DMS153 (cell line): ENCODE measurements at places on chromosomes 13 and 19.

- no peak for DNase-seq
These were observed 24.7 kb upstream of the SPATA13 start for GRCh38 chr13:24135674-24136300.

GRCh38 chr19:48659768-48660167 is 13.0 kb downstream of the NTN5 start:
- DNase-seq, result peak; percentile 57

GRCh38 chr13:75544681-75545330 is 4.8 kb upstream of the UCHL3 start:
- DNase-seq, result no peak

DNA sequence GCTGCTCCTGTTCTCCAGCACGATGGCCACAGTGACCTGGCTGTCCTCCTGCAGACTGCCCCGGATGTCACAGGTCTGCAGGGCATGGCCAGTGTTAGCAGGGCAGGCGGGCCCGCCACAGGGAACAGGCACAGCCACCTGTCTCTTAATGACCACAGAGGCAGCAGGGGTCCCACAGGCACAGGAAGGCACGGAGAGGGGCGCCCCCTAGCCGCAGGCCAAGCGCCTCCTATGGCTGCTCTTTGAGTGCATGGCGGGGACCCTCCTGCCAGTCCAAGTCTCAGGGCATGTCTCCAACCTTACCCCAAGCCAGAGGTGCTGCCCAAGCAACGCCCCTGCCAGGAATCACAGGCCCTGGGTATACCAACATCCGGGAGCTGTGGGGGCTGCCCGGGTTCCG is 14.1 kb downstream of the IZUMO4 start:
- no peak for DNase-seq

GRCh38 chr13:112894673-112895481 is 74.1 kb upstream of the MCF2L start:
- no peak for DNase-seq

DNA sequence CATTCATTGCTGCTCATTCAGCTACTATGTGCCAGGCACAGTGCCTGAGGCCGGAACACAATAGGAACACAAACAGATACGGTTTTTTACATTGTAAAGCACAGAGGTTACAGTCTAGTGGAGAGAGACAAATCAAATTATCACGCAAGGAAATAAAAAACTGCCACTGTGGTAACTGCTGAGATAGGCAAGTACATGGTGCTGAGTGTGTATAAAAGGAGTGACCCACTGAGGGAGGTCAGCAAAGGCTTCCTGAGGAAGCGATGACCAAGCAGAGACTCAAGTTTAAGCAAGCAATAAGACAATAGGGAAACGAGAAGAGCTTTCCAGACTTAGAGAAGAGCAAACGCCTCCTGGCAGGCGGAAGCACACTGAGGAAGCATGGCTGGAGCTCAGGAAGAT is 56.4 kb downstream of the NUFIP1 start:
- no peak for DNase-seq

GRCh38 chr13:84563611-84564010 is 681.3 kb upstream of the SLITRK1 start:
- peak; percentile 89 for DNase-seq

GRCh38 chr19:3745363-3746045 is 16.0 kb downstream of the APBA3 start:
- no peak for DNase-seq

DNA sequence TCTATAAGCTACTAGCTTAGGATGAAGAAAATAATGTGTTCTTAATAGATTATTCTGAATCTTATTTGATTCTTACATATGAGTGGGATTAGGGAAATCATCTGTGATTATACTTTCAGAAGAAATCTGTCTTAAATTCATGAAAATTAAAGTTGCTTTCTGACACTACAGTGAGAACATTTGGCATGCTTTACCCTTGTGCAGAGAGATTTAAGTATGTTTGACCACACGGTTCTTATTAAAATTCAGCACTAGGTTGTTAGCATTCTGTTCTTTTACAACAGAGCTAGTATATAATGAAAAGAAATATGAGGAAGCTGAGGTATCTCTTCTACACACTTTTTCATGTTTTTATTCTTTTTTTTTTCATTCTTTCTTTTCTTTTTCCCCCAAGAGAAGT is 2723.9 kb downstream of the PCDH9 start:
- DNase-seq, result no peak

GRCh38 chr13:41199526-41199925 is 5.2 kb upstream of the KBTBD7 start:
- DNase-seq, result no peak

DNA sequence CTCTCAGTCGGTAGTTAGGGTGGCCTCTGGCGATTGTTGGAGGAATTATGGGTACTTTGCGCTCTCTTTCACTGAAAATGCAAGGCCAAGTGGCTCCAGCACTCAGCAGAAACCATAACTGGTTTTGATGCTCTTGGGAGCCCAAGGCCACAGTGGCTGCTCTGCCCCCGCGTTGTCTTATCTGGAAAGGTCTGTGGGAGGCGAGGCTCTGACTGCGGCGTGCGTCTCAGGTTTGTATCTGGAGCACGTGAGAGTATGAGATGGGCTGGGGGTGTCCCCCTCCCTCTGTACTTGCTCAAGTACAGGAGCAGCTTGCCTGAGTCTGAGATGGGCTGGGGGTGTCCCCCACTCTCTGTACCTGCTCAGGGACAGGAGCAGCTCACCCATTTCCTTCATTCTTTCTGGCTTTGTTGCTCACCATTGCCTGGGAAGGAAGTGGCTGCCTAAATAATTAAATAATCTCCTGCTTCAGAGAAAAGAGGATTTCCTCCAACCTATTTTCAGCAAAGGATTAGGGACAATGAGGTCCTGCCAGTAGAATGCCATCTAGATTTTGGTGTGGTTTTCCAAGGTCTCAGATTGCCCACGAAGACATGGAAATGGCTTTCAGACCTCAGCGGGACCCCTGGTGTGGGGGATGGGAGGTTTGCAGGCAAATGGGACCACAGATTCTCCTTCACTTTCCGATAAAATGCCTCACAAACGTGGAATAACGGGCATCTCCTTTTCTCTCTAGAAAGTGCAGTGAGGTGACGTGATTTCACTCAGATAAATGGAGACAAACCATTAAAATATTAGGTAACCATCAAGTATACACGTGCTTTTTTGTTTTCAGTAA is 14.7 kb downstream of the ATP11A start:
- no peak for DNase-seq

DNA sequence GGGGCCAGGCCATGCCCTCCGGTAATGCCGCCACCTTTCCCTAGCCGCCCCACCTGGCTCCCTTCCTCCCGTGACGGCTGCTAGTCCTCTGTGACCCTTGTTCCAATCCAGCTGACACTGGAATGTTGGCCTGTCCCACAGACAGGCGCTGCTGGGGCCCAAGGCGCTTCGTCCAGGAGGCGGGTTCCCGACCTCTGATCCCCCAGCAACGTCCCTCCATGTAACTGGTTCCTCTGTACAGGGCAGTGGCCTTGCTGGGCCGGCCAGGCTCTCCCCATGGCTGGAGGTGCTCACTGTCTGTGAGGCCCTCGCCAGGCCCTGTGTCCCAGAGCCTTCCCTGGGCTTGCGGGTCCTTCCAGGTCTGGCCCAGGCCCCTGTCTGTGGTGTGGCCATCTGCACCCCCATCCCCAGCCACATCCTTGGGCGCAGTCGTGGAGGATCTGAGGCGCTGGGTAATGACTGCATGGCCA is 6.8 kb upstream of the GRIN3B start:
- DNase-seq, result no peak

- DNase-seq, result no peak
These were observed 635.7 kb downstream of the UQCRFS1 start for GRCh38 chr19:28577233-28577632.

- no peak for DNase-seq
These were observed 3.9 kb upstream of the PCDH17 start for GRCh38 chr13:57627663-57628062.

- no peak for DNase-seq
These were observed at the start of gene CADM4 for GRCh38 chr19:43639519-43640423. CADM4 (minus strand) TSS chr19:43639850; CDS start chr19:43639790, 60 bp downstream.

GRCh38 chr19:6576869-6577475 is 14.0 kb downstream of the CD70 start:
- peak; percentile 13 for DNase-seq

DNA sequence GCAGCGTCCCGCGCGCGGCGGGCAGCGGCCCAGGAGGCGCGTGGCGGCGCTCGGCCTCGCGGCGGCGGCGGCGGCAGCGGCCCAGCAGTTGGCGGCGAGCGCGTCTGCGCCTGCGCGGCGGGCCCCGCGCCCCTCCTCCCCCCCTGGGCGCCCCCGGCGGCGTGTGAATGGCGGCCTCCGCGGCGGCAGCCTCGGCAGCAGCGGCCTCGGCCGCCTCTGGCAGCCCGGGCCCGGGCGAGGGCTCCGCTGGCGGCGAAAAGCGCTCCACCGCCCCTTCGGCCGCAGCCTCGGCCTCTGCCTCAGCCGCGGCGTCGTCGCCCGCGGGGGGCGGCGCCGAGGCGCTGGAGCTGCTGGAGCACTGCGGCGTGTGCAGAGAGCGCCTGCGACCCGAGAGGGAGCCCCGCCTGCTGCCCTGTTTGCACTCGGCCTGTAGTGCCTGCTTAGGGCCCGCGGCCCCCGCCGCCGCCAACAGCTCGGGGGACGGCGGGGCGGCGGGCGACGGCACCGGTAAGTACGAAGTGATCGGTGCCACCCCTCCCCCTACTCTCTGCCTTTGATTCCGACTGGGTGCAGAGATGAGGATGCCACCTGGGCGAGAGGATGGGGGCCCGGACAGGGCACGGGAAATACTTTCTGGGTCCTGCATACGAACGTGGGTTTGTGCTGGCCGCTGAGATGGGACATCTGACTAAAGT is 874 bp downstream of the TRIM28 start:
- no peak for DNase-seq

- DNase-seq, result no peak
These were observed at the start of gene ARHGAP35 for GRCh38 chr19:46860846-46861690. ARHGAP35 (plus strand) TSS chr19:46860997; CDS start chr19:46918676, 57,679 bp downstream.

GRCh38 chr19:32317086-32317485 is 28.3 kb upstream of the ZNF507 start:
- DNase-seq, result no peak

GRCh38 chr19:19530889-19531288 is 2.2 kb downstream of the YJEFN3 start:
- no peak for DNase-seq

GRCh38 chr19:4583961-4584669 is 24.6 kb upstream of the SEMA6B start:
- no peak for DNase-seq

GRCh38 chr19:13366529-13367143 is 139.6 kb downstream of the CACNA1A start:
- no peak for DNase-seq

DNA sequence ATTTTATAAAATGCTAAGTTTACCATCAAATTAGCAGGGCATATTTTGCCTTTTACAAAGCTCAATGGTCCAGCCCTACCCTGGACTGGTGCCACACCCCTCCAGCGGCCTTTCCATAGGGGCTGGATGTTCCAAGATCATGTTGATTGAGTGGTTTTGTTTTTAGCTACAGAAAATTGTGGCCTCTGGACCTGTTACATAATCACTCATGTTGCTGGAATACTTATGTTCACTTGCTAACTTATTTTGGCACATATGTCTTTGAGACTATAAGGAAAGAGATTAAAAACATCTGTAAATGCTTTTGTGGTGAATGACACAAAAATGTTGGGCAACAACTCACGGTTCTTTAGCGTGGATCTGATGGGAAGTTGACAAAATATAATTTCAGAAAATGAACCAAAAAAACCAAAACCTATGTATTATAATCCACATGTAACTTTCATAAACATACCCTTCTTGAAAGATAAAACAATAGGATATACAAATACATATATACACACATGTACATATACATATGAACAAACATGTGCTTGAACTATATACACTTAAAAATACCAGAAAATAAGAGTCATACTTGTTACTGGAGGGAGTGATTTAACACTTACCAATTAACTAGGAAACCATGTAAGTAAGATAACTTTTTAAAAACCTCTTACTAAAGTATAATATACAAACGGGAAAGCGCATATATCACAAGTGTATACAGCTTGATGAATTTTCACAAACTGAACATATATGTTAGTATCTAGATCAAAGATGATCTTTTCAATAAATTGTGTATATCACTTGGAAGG is 46.6 kb upstream of the SLC15A1 start:
- DNase-seq, result no peak

- no peak for DNase-seq
These were observed 3.4 kb downstream of the ACP4 start for GRCh38 chr19:50793558-50794065.

- no peak for DNase-seq
These were observed 98.2 kb downstream of the OLFM4 start for GRCh38 chr13:53126841-53127245.

DNA sequence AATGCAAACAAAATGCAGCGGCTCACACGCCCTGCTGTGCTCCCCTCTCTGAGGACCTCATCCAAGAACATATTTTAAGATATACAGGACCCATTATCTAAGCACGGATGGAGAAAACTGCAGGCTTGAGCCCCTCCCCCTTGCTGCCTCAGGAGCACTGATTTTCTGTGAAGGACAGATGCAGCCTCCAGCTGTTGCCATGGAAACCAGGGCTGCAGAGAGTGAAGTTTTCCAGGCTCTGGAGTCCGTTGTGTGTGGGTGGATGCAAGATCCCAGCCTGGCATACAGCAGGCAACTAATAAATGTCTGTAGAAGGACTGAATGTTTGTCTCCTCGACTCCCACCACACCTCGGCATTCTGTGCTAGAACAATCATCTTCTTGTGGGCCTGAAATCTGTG is 105.6 kb upstream of the PEG3 start:
- DNase-seq, result no peak

DNA sequence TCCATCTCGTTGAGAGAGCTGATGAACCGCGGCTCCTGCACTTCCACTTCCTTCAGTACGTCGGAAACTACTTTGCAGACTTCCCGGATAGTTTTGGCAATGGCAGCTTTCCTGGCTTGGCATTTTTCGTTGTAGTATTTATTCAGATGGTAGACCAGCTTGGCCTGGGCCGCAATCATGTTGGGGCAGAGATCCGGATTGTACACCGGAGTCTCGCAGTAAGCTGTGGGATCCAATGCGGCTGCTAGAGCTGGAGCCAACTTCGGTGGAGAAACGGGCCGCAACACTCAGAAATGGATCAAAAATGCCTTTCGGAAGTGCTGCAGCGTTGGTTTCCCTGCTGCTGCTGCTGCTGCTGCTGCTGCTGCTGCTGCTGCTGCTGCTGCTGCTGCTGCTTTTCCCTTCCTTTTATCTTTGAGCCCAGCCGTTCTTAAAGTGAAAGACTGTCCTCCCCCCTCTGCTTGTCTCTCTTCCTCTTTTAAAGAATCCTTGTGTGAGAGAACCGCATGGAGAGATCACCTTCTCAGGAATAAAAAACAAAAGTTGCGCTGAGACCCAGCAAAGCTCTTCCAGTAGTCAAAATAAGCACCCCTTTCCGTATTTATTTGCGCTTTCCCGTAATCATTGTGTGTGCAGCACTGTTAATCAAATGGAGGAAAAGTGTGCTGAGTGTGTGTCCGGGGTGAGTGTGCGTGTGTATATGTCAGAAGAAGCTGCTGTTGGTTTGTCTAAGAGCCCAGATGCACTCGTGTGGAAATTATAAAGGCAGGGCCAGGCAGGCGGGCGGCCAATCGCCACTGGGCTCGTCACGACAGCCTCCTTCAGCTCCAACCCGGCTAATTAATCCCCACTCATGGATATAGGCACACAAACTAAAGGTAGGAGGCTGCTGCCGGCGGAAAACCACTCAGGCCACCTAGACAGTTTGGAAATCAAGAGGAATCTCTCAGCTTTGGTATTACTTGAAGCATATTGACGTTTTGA is at the start of gene MAB21L1:
Gene MAB21L1, minus strand, starts transcription at position 730 of the 984 bp plus-strand sequence. Its CDS starts 551 bp downstream, at position 179.
- no peak for DNase-seq
